ENCODE measurements at places on chromosomes 3 and 15.

DNA sequence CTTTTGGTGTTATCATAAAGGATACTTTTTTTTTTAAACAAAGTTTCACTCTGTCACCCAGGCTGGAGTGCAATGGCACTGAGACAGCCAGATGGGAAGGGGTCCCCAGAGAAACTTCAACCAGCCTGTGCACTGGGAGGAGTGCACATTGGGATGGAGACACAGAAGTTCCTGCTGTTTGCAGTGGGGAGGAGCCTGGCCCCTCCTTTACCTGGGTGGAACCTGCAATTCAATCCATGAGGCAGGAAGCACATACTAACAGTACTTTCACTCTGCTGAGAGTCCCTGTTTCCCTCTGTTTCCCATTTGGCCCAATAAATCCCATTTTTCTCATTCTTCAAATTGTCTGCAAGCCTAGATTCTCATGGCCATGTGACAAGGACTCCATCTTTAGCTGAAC lies 42.3 kb upstream of the LHFPL4 start:
- DNase-seq = no peak

- no peak for DNase-seq
Measured at GRCh38 chr3:183777016-183777618, 48.3 kb downstream of the MAP6D1 start.

- DNase-seq = peak; percentile 62
Measured at GRCh38 chr15:101167753-101168462, 83.9 kb downstream of the CHSY1 start.

GRCh38 chr15:63238796-63239195 lies 38.6 kb upstream of the APH1B start:
- DNase-seq = peak; percentile 19

All from CD4-positive, alpha-beta T cell treated with Interleukin-2 at 100 ng/mL for 4 hours (primary cell).